ENCODE measurements at places on chromosomes 2 and 18.
A peak's percentile ranks its signal among the peaks of the same experiment; 100 is the strongest.

GRCh38 chr2:144914113-144914512 lies 394.2 kb upstream of the ZEB2 start:
- DNase-seq, result no peak

- no peak for DNase-seq
These were observed 889.3 kb downstream of the ERBB4 start for GRCh38 chr2:211649331-211649730.

DNA sequence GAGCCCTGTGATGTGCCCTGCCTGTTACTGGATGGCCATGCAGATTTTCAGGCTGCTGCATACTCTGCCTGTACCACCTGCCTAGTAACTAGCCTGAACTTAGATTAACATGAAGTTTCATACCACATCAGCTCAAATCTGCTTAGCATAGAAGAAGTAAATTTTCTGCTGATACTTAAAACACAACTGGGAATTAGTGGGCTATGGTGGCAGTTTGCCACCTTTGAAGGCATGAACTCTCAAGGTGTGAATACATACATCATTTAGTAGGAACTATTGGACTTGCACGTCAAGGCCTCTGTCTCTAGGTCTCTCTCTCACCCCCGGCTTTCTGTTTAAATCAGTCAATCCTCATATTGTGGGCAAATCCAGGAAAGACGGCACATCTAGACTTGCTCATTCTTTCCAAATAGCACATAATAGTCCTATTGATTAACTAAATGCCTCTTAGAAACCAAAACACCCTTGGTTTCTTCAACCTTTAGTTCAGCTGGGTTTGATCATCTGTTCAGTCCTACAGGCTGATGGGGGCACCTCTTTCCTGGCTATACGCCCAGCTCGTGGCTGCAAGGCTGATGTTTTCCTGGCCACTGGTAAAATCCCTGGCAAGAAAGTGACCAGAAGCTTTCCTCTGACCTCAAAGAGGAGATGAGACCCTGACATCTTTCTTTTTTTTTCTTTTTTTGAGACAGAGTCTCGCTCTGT lies 58.4 kb downstream of the ALPK2 start:
- DNase-seq, result no peak

DNA sequence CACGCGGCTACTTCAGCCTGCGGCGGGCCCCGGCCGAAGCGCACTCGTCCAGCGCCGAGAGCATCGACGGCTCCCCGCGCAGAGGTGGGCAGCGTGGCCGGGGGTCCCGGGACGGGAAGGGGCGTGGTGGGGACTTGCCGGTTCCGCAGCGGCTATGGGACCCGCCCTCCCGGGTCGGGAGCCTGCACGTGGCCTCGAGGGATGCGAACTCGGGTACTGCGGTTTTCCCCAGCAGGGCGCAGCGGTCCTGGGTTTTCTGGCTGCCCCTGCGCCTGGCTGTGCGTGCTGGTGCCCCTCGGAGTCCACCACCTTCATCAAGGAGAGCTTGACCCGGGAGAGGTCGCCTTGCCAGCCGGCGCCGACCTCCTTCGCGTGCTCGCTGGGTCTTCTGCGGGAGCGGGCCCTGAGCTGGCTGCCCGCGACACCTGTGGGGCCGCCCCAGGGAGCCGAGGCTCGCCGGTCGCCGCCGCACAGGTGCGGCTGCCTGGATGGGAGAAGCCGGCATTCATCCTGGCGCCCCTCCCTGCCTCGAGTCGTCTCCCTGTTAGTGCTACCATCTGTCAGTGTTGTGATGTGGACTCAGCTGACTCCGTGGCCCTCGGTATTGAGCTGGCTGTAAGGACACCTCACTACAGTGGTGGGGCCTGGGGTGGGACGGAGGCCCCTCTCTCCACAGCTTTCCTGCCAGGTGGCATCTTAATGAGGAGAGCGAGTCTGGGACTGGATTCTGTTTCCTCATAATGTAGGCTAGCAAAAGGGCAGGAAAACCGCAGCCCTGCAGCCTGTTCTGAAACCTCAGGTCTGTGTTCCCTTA lies 177.3 kb downstream of the AGAP1 start:
- no peak for DNase-seq

DNA sequence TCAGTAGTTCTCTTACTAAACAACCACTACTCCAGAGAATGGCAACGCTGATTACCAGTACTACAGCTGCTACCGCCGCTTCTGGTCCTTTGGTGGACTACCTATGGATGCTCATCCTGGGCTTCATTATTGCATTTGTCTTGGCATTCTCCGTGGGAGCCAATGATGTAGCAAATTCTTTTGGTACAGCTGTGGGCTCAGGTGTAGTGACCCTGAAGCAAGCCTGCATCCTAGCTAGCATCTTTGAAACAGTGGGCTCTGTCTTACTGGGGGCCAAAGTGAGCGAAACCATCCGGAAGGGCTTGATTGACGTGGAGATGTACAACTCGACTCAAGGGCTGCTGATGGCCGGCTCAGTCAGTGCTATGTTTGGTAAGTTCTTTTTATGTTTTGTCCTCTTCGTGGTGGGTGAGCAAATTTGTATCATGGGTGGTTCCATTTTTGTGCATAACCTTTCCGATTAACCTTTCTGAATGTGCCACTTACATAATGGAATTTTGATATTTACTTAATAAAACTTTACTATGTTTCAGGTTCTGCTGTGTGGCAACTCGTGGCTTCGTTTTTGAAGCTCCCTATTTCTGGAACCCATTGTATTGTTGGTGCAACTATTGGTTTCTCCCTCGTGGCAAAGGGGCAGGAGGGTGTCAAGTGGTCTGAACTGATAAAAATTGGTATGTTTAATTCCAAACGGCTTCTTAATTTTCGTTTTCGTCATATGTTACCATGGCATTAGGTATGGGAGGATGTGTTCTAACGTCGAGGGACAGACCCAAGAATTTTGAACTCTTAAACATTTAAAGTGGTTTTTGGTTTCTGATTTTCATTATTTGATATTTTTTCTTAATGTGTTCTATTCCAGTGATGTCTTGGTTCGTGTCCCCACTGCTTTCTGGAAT lies 1.3 kb downstream of the SLC20A1 start:
- DNase-seq, result peak; percentile 19
